Keratinocyte (primary cell): ENCODE measurements at places on chromosomes 2 and 18. TPM values are rescaled to one million over a fixed set of nuclear protein-coding genes. Genes with fewer than 3 reads are reported as not detected.

DNA sequence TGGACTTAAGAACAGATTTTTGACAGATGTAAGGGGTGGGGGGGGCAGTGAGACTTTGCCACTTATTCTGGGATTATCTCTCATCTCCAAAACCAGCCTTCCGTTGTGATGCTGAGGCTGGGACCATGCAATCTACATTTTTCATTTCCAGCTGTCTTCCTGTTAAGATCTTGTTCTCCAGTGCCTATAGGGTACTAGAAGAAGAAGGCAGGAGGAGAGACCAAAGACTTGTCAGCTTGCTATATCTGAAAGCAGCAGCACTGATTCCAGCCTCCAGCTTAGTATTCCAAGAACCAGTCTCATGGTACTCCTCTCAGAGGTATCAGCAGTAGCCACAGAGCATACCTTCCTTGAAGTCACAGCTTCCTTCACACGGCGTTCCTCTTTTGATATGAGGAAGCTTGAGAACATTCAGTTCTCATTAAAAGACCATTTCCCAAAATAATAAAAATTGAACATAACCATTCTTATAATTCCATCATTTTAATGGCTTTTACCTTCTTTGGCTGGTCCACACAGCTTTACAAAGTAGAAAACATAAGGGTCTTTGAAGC is 49.8 kb downstream of the USP34 start:
- DNase-seq = no peak
- peaks cover 3% of the 10 kb centered on the region for H3K36me3 ChIP-seq
- H3K4me1 ChIP-seq = peaks cover 18% of the 10 kb centered on the region
- H3K27ac ChIP-seq = peak overlapping the region; percentile 30
- H3K27me3 ChIP-seq = no peaks in the 10 kb centered on the region

GRCh38 chr2:80238692-80239469 is 65.7 kb downstream of the LRRTM1 start:
- H3K27me3 ChIP-seq = no peaks in the 10 kb centered on the region
- H3K36me3 ChIP-seq = no peaks in the 10 kb centered on the region
- H3K27ac ChIP-seq = no peak overlapping the region
- DNase-seq = no peak
- H3K4me1 ChIP-seq = no peaks in the 10 kb centered on the region

- no peak overlapping the region for H3K4me3 ChIP-seq
- no peaks in the 10 kb centered on the region for H3K27me3 ChIP-seq
- H3K36me3 ChIP-seq = no peaks in the 10 kb centered on the region
- DNase-seq = no peak
- H3K4me1 ChIP-seq = no peaks in the 10 kb centered on the region
Measured at GRCh38 chr18:56003009-56003719, 415.2 kb upstream of the TCF4 start.

DNA sequence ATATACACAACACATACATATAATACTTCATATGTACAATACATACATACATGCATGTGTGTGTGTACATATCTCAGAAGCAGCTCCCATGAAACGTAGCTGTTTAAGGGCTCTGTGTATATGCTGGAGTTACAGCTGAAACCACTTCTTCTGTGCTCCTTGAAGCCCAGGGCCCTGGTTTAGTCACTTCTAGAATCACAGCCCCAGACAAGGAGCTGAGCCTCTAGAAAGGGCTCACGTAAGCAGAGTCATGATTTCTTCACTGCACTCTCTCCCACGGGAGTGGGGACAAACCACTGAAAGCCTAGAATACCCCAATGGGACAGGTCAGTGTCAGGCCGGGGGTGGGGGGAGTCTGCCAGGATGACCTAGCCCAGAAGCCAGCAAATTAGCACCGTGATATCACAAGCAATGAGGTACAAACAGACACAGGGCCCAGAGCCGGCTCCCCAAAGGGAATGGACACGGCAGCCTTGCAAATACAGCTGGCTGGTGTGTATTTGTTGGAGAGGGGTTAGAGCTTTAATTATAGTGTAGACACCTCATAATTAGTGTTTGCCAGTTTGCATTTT is 90.3 kb downstream of the C1QL2 start:
- DNase-seq = no peak
- no peak overlapping the region for H3K4me3 ChIP-seq
- no peak overlapping the region for H3K27ac ChIP-seq
- no peaks in the 10 kb centered on the region for H3K4me1 ChIP-seq
- peaks cover 4% of the 10 kb centered on the region for H3K27me3 ChIP-seq
- no peaks in the 10 kb centered on the region for H3K36me3 ChIP-seq

DNA sequence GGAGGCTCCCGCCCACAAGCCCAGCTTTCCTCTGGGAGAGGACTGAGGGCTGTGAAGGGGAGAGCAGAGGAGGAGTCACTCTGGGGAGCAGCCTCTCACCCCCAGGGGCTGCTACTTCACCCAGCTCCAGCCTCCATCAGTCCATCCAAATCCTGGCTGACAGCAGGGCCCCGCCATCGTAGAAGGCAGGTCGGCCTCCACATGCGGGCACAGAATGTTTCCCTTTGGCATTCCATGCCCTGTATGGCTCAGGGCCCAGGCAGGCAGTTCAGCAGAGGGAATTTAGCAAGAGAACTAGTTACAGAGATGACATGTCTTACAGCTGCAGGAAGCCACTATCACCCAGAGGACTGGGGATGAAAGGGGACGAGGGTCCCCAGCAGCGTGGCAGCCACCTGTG is 6.4 kb upstream of the ODC1 start:
- peaks cover 49% of the 10 kb centered on the region for H3K4me1 ChIP-seq
- H3K27me3 ChIP-seq = no peaks in the 10 kb centered on the region
- H3K27ac ChIP-seq = no peak overlapping the region
- H3K4me3 ChIP-seq = no peak overlapping the region
- H3K36me3 ChIP-seq = no peaks in the 10 kb centered on the region

- no peak overlapping the region for H3K27ac ChIP-seq
- DNase-seq = peak; percentile 7
- no peak overlapping the region for H3K4me3 ChIP-seq
- H3K27me3 ChIP-seq = no peaks in the 10 kb centered on the region
Measured at GRCh38 chr18:33839452-33840211, 261.6 kb downstream of the ASXL3 start.

- no peaks in the 10 kb centered on the region for H3K4me1 ChIP-seq
- H3K36me3 ChIP-seq = no peaks in the 10 kb centered on the region
- H3K27me3 ChIP-seq = no peaks in the 10 kb centered on the region
- no peak for DNase-seq
- no peak overlapping the region for H3K27ac ChIP-seq
Measured at GRCh38 chr2:8264981-8265380, 416.9 kb upstream of the ID2 start.

GRCh38 chr2:101310834-101311695 is 2.6 kb upstream of the RNF149 start:
- H3K27ac ChIP-seq = no peak overlapping the region
- H3K4me3 ChIP-seq = no peak overlapping the region
- H3K36me3 ChIP-seq = peaks cover 4% of the 10 kb centered on the region
- H3K4me1 ChIP-seq = peaks cover 26% of the 10 kb centered on the region
- no peak for DNase-seq
- no peaks in the 10 kb centered on the region for H3K27me3 ChIP-seq

DNA sequence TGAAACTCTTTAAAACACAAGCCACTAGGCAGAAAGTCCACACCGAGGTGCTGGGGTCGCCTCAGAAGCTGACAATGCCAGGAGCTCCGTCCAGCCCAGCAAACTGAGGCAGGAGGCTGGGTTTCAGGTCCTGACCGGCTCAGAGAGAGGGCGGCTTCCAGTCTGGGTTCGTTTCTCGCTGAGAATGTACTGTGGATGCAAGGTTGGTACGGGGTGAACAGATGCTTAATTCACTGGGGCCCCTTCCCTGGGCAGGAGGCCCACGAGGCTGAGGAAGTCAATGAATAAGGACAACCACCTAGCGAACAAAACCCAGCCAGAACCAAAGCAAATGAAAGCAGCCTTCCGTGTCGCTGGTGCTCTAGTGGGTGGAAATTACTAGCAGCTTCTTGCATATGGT is 142.0 kb downstream of the RTP5 start:
- no peaks in the 10 kb centered on the region for H3K4me1 ChIP-seq
- H3K4me3 ChIP-seq = no peak overlapping the region
- no peaks in the 10 kb centered on the region for H3K36me3 ChIP-seq
- DNase-seq = no peak
- no peak overlapping the region for H3K27ac ChIP-seq
- H3K27me3 ChIP-seq = peaks cover 12% of the 10 kb centered on the region

Gene RTP5
- not detected in 3 replicates for polyA plus RNA-seq

Gene CPLX4
- not detected in 3 replicates for polyA plus RNA-seq
